ENCODE measurements at places on chromosomes 5 and 9.

DNA sequence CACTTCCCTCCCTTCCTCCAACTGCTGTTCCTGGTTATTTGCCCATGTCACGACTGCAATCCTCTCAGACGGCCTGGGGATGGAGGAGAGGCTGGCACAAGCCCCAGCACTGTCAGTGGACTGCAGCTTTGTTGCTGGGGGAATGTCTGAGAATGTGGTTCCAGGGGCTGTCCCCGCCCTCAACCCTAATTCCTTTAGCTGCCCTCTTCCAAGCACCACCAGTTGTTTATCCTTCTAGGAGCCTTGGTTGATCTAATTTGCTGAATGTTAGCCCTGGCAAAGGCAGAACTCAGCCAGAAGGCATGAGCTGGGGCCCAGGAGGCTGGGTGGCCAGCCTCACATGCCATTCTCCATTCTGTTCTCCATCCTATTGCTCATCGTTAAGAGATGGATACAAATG, 51.6 kb downstream of the ADAM19 start:
- no peak for DNase-seq

DNA sequence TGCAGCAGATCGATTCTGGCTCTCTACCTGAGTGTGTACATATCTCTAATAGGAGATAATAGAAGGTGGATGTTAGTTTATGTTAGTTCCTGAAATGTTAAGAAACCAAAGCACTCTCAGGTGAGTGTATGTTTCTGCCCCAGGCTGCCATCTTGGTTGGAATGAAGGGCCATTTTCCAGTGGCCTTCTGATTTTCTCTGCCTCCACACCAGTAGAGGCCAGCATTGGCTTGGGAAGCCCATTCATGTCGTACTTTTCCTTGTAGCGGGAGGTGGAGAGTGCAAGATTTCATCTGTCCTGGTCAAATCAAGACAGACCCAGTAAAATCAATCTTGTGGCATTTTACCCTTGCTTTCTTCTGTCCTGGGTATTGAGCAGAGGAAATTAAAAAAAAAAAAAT, 91.0 kb downstream of the GAS1 start:
- no peak for DNase-seq

GRCh38 chr5:135839566-135839965, 5.1 kb downstream of the SLC25A48 start:
- no peak for DNase-seq

- no peak for DNase-seq
Observed at GRCh38 chr5:74017786-74018211, 391.8 kb downstream of the ARHGEF28 start.

- no peak for DNase-seq
Observed at GRCh38 chr5:172919525-172920446, 39.4 kb upstream of the RPL26L1 start.
